Kidney (tissue), 22 donors: ENCODE measurements at places on chromosomes 1 and 21. TPM values are rescaled to one million over a fixed set of nuclear protein-coding genes. Genes with fewer than 3 reads are reported as not detected.

- H3K4me3 ChIP-seq = no peak overlapping the region
- no peaks in the 10 kb centered on the region for H3K27me3 ChIP-seq
- H3K27ac ChIP-seq = no peak overlapping the region
- DNase-seq = no peak
- H3K36me3 ChIP-seq = no peaks in the 10 kb centered on the region
Observed at GRCh38 chr1:238606457-238606856, 715.7 kb upstream of the ZP4 start.

DNA sequence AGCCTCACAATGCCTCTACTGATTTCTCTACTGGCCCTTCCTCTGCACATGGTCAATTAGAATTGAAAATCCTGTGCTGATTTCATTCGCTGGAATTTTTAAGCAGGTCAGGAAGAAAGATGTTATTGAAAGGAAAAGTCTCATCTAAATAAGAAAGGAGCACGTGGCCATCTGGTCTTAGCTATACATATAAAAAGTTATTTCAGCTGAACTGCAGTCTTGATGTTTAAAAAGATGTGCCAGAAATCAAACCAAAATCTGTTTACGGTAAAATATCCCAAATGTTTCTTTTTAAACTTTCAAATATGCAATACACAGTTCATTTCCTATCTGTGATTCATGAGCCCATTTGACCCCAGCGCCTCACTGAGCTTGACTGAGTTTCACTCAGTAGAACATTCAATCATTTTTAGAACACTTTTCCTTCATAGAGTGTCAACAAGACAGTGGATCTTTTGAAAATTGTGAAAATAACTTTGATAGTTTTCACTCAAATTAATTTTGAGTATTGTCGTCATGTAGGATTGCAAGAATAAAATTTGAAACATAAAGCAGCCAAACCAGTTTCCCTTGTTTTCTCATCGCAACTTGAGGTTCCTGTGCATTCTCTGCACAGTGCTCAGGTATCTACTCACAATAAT lies 293.6 kb downstream of the PTPRC start:
- no peaks in the 10 kb centered on the region for H3K36me3 ChIP-seq
- H3K4me1 ChIP-seq = peaks cover 2% of the 10 kb centered on the region
- peak overlapping the region; percentile 1 for H3K4me3 ChIP-seq
- no peaks in the 10 kb centered on the region for H3K27me3 ChIP-seq
- DNase-seq = peak; percentile 53
- H3K27ac ChIP-seq = no peak overlapping the region

DNA sequence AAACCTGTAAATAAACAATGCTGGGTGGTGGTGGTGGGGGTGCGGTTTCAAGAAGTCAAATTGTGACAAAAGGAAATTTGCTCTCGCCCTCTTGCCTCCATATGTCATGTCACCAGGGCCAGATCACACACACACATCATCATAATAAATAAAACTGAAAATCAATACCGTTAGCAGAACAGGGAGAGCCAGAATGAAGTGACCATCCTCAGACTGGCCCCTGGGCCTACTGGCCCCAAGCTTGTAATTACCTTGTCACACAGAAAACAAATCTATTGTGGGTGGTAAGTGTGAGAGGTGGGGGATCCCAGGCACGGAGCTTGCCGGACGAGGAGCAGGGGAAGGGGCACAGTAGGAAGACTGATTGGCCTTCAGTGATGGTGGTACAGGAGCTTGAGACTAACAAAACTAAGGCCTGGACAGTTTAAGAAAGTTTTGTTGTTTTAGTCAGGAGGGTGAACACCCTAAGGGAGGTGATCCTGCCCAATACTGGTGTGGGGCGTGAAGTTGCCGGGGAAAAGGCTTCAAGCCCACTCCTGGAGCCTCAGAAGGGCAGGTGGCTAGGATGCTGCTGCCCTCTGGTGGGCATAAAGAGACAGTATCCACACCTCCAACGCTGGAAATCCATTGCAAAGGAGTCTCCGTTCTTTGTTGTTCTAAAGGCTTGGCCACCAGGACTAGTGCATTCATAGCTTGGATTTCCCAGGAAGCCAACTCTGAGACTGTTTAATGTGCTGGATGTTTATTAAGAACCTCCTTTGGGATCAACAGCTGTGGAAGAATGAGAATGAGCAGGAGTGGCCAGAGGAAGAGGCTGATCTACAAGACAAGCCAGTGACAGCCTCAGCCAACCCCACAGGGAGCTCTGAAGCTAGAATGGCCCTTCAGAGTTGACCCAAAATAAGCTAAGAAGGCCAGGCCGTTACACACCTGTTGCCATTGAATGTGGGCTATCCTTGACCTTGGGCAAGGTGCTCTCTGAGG lies 8.1 kb upstream of the C1orf216 start:
- no peak overlapping the region for H3K27ac ChIP-seq
- no peaks in the 10 kb centered on the region for H3K27me3 ChIP-seq
- peak; percentile 80 for DNase-seq
- H3K4me1 ChIP-seq = no peaks in the 10 kb centered on the region
- no peaks in the 10 kb centered on the region for H3K36me3 ChIP-seq

DNA sequence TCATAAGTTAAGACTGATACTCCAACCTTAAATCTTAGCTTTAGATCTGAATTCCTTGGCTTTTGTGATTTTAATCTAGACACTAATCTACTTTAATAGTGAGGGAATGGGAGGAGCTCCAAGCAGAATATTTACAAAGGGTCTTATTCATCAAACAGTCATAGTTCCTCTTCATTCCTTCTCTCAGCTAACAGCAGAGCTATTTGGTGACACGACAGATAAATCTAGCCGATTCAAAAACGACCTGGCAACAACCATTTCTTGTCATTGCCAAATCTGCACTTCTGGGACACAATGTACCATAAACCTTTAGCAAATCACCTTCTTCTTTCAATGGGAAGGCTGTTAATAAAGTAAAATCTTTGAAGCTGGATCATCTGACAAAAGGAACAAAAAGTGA lies 52.8 kb upstream of the FOXD3 start:
- no peaks in the 10 kb centered on the region for H3K4me1 ChIP-seq
- H3K4me3 ChIP-seq = no peak overlapping the region
- no peak overlapping the region for H3K27ac ChIP-seq
- no peak for DNase-seq
- no peaks in the 10 kb centered on the region for H3K27me3 ChIP-seq

DNA sequence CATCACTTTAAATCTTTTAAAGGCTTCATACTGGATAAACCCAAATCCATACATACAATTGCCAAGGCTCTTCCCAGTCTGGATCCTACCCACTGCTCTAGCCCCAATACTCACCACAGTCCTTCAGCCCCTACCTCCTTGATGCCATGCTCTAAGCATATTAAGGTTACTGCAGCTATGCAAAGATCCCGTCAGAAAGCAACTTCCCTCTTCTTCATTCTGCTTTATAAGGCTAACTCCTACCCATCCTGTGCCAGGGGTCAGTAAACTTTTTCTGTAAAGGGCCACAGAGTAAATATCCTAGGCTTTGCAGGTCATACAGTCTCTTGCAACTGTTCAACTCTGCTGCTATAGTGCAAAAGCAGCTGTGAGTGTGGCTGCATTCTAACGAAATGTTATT lies 34.3 kb upstream of the MTF1 start:
- no peak for DNase-seq
- no peaks in the 10 kb centered on the region for H3K4me1 ChIP-seq
- H3K27me3 ChIP-seq = no peaks in the 10 kb centered on the region
- H3K27ac ChIP-seq = no peak overlapping the region
- peaks cover 2% of the 10 kb centered on the region for H3K36me3 ChIP-seq

- H3K27ac ChIP-seq = no peak overlapping the region
- no peaks in the 10 kb centered on the region for H3K36me3 ChIP-seq
- no peaks in the 10 kb centered on the region for H3K4me1 ChIP-seq
Observed at GRCh38 chr21:29149808-29150425, 19.5 kb downstream of the MAP3K7CL start.

GRCh38 chr1:178143730-178144690 lies 50.1 kb downstream of the RASAL2 start:
- H3K4me1 ChIP-seq = no peaks in the 10 kb centered on the region
- no peak for DNase-seq
- no peaks in the 10 kb centered on the region for H3K36me3 ChIP-seq
- H3K4me3 ChIP-seq = no peak overlapping the region

- no peak overlapping the region for H3K4me3 ChIP-seq
- DNase-seq = no peak
- no peaks in the 10 kb centered on the region for H3K27me3 ChIP-seq
- H3K27ac ChIP-seq = no peak overlapping the region
- no peaks in the 10 kb centered on the region for H3K36me3 ChIP-seq
- no peaks in the 10 kb centered on the region for H3K4me1 ChIP-seq
Observed at GRCh38 chr1:171212607-171213351, 27.7 kb downstream of the FMO2 start.

- DNase-seq = no peak
- no peaks in the 10 kb centered on the region for H3K36me3 ChIP-seq
Observed at GRCh38 chr1:201560328-201561194, 21.6 kb downstream of the NAV1 start.

GRCh38 chr1:186481303-186481888 lies 20.5 kb upstream of the PDC start:
- DNase-seq = no peak
- no peak overlapping the region for H3K27ac ChIP-seq
- no peak overlapping the region for H3K4me3 ChIP-seq
- no peaks in the 10 kb centered on the region for H3K27me3 ChIP-seq
- no peaks in the 10 kb centered on the region for H3K36me3 ChIP-seq

DNA sequence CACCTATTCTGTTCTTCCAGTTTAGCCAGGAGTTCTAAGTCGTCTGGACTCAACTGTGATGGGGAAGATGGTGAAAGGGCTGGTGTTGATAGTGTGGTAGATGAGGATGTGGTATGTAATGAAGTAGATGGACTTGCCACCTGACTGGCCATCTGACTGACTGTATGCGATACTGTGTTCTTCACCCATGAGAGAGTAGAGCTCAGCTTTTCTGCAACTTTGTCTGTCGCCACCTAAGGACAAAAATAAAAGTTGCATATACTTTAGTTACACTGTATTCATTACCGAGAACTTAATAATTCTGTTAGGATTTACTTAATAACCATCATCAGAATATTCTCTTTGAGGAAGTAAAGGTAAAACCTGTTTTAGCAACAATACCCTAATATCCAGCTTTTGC lies 48.5 kb downstream of the EVI5 start:
- no peaks in the 10 kb centered on the region for H3K27me3 ChIP-seq
- DNase-seq = peak; percentile 30
- H3K4me3 ChIP-seq = no peak overlapping the region
- no peaks in the 10 kb centered on the region for H3K36me3 ChIP-seq
- no peak overlapping the region for H3K27ac ChIP-seq

DNA sequence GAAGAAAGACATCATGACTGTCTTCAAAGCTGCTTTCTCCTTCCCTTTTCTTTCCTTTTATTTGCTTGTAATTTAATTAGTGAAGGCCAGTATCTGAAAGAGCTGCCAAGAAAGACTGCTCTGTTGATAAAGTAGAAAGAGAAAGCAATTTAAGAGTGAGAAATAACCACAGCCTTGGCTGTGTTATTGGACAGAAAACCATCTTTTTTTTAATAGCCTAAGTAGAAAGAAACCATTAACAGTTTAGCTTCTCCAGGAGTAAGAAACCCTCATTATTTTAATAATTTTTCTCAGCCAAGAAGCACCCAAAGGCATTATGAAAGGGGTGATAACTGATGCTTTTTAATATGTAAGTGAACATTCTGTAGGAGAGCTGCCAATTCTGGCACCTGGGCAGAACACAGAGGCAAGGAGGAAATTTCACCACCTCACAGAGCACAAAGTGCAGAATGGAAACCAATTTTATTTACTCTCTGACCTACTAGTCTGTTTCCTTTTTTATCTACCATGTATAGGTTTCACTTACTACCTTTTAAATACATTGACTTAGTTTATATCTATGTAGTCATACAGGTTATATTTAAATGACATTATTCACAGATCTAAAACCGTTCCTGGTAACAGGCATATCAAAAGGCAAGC lies 703.2 kb downstream of the MRPL39 start:
- no peak overlapping the region for H3K27ac ChIP-seq
- no peaks in the 10 kb centered on the region for H3K27me3 ChIP-seq
- H3K4me3 ChIP-seq = no peak overlapping the region
- no peaks in the 10 kb centered on the region for H3K4me1 ChIP-seq

DNA sequence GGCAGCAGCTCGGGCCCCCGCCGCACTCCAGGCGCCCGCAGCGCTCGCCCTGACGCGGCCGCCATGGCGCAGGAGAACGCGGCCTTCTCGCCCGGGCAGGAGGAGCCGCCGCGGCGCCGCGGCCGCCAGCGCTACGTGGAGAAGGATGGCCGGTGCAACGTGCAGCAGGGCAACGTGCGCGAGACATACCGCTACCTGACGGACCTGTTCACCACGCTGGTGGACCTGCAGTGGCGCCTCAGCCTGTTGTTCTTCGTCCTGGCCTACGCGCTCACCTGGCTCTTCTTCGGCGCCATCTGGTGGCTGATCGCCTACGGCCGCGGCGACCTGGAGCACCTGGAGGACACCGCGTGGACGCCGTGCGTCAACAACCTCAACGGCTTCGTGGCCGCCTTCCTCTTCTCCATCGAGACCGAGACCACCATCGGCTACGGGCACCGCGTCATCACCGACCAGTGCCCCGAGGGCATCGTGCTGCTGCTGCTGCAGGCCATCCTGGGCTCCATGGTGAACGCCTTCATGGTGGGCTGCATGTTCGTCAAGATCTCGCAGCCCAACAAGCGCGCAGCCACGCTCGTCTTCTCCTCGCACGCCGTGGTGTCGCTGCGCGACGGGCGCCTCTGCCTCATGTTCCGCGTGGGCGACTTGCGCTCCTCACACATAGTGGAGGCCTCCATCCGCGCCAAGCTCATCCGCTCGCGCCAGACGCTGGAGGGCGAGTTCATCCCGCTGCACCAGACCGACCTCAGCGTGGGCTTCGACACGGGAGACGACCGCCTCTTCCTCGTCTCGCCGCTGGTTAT lies 2.8 kb downstream of the KCNJ9 start:
- H3K4me3 ChIP-seq = no peak overlapping the region
- no peaks in the 10 kb centered on the region for H3K4me1 ChIP-seq
- peaks cover 14% of the 10 kb centered on the region for H3K27me3 ChIP-seq
- no peaks in the 10 kb centered on the region for H3K36me3 ChIP-seq
- DNase-seq = peak; percentile 88
- H3K27ac ChIP-seq = no peak overlapping the region

GRCh38 chr21:34728479-34728878 lies 59.7 kb downstream of the CLIC6 start:
- H3K27me3 ChIP-seq = no peaks in the 10 kb centered on the region
- DNase-seq = no peak
- no peaks in the 10 kb centered on the region for H3K36me3 ChIP-seq
- H3K4me1 ChIP-seq = no peaks in the 10 kb centered on the region
- no peak overlapping the region for H3K27ac ChIP-seq

The CRNN gene
- not detected for total RNA-seq

The ORC1 gene
- total RNA-seq = 0.50 TPM

The RGS13 gene
- total RNA-seq = 2.1 TPM

The FAM163A gene
- total RNA-seq = not detected

The KIF1B gene
- 46.4 TPM for total RNA-seq

The NTMT2 gene
- total RNA-seq = not detected

The CLCA2 gene
- not detected for total RNA-seq

The S100A7 gene
- not detected for total RNA-seq
